Amygdala (tissue), 56 donors: ENCODE measurements at places on chromosomes 4 and X.

DNA sequence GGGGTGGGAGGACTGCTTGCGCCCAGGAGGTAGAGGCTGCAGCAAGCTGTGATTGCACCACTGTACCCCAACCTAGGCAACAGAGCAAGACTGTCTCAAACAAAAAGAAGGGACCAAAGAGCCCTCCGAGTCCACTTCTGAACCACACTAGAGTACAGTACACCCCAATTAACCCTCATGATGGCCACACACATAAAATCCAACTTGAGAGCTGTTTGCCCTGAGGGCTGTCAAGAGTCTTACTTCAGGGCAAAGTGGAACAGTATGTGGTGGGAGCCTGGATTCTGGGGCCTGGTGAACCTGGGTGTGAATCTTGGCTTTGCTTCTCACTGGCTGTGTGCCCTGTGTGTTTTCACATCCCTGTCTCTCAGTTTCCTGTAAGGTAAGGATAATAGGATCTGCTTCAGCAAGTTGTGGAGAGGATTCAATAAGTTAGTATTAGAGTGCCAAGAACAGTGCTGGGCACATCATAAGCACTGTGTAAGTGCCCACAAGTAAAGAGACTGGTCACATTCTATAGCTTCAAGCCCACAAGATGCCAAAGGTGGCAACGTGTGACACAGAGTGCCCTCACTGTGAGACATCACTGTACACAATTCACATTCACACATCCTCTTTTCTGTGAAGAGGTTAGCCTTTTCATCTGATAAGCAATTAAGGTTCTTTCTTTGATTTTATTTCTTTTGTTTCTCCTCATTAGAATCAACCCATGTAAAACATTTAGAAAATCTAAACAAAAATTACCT lies 52.1 kb downstream of the LEF1 start:
- no peak for DNase-seq

- DNase-seq, result no peak
These were observed 4.4 kb downstream of the RTL5 start for GRCh38 chrX:72127332-72127731.

DNA sequence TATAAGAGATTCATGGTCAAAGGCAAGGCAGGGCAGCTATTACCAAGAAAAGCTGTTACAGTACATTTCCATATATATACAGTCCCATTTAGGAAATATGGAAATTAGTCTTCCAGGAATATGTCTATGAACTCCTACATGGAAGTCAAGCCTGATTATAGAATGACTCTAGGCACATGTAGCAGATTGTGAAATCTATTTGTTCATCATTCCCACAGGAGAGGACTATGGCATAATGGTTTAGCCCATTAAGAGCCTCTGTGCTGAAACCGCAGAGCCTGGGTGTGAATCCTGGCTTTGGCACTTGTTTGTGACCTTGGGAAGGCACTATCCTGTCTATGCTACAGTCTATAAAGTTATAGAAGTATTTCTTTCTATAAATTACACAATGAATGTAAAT lies 764.8 kb downstream of the RAPGEF2 start:
- no peak for DNase-seq

GRCh38 chr4:36392024-36392423 lies 110.6 kb downstream of the DTHD1 start:
- no peak for DNase-seq

- no peak for DNase-seq
These were observed 629.7 kb downstream of the PCDH7 start for GRCh38 chr4:31349907-31350306.

- DNase-seq, result no peak
These were observed 54.0 kb downstream of the SLC9A7 start for GRCh38 chrX:46704767-46705386.
